ENCODE measurements at places on chromosomes 3 and 15.

DNA sequence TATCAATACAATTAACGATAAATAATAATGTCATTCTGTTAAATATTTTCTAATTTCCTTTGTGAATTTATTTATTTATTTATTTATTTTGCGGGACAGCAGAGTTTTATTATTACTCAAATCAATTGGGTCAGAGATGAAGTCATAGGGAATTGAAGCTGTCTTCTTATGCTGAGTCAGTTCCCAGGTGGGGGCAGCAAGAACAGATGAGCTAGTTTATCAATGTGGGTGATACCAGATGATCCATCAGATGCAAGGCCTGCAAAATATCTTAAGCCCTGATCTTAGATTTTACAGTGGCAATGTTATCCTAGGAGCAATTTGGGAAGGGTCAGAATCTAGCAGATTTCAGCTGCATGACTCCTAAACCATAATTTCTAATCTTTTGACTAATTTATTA is 1050.3 kb downstream of the OTOL1 start:
- DNase-seq, result no peak

DNA sequence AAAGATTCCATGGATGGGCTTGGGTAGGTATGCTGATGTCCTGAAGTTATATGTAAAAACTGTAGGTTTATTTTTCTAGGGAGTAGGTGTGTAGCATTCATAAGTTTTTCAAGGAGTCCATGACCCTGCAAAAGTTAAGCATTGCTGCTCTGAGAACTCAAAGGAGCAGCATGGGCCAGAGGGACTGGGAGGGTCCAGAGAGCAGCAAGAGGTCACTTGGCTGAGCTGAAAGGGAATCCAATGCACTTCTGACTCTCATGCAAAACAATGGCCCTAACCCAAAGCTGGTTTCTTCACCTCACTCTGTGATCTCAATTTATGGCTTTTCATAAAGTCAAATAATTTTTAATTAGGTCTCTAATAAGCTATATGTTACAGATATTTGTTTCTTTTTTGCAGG is 198.3 kb upstream of the GOLGA6L4 start:
- no peak for DNase-seq

GRCh38 chr3:34056951-34057390 is 258.5 kb downstream of the PDCD6IP start:
- DNase-seq, result no peak

DNA sequence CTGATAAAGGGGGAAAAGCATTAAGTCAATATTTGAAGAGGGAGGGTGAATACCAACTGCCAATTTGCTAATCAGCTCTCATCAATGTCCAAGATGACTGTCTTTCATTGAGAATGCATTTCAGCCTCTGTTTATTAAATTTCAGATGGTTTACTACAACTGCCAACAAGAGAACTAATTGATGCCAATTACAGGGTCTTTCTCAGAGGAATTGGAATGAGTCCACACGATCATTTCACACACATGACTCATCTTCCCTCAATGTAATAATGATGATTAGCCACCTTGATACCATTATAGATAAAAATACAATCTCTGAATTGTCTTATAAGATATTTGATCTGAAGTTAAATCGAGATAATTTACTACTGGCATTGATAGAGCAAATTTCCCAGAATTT is 1274.4 kb downstream of the ROBO2 start:
- DNase-seq, result no peak

DNA sequence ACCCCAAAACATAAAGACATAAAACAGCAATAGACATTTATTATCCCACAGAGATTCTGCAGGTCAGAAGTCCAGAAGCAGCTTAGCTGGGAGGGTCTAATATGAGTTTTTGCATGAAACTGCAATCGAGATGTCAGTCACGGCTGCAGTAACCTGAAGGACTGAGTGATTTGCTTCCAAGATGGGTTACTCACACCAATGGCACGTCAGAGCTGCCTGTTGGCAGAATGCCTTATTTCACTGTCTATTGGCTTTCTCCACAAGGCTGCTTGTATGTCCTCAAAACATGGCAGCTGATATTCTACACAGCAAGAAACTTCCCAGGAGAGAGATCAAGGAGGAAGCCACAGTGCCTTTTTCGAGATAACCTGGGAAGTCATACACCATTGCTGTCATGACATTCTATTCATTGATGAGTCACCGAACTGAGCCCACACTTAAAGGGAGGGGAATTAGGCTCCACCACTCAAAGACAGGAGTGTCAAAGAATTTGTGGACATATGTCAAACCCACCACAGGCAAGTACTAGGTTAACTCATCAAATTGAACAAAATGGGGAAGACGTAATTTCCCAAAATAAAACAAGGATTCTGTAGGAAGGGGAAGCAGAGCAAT is 122.2 kb downstream of the SYNPR start:
- DNase-seq, result no peak

- DNase-seq, result no peak
These were observed 65.7 kb downstream of the CMTM8 start for GRCh38 chr3:32303977-32304881.

DNA sequence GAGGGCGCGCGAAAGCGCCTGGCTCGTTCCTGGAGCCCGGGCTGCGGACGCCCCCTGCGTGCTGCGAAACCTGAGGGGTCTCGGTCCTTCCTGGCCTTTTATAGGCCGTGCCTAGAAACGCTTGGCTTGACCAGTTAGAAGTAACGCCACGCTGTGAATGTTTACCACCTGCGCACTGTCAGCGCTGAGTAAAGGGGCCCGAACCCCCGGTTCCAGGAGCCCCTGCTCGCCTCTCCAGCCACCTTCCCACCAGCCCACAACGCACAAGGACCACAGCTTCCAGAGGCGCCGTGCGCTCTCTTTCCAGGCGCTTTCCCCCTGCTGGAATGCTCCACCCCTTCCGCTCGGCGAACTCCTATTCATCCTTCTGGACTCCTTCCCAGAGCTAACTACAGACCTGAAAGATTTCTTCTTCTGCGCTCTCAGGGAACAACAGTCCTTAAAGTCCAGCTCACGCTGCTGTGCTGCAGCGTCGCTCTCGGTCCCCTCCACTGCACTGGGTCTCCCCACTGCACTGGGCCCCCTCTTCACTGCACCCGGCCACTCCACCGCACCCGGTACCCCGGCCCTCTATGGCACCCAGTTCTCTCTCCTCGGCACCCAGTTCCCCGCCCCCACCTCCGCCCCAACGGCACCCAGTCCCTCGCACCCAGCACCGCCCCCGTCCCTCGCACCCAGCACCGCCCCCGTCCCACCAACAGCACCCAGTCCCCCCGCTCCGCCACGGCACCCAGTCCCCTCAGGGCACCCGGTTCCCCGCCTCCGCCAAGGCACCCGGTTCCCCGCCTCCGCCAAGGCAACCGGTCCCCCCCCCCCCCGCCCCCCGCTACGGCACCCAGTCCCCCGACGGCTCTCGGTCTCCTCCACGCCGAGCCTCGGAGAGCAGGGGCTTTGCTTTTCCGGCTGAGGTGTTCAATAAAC is 69.8 kb downstream of the SQOR start:
- DNase-seq, result no peak

- no peak for DNase-seq
These were observed 14.8 kb upstream of the IL1RAP start for GRCh38 chr3:190499122-190499521.

GRCh38 chr3:107142171-107142570 is 235.1 kb upstream of the CCDC54 start:
- no peak for DNase-seq

GRCh38 chr15:59322056-59322759 is 50.5 kb downstream of the MYO1E start:
- no peak for DNase-seq

- no peak for DNase-seq
These were observed 42.5 kb downstream of the TPRA1 start for GRCh38 chr3:127547761-127548605.

GRCh38 chr3:33067484-33067883 is 29.5 kb downstream of the GLB1 start:
- DNase-seq, result no peak

DNA sequence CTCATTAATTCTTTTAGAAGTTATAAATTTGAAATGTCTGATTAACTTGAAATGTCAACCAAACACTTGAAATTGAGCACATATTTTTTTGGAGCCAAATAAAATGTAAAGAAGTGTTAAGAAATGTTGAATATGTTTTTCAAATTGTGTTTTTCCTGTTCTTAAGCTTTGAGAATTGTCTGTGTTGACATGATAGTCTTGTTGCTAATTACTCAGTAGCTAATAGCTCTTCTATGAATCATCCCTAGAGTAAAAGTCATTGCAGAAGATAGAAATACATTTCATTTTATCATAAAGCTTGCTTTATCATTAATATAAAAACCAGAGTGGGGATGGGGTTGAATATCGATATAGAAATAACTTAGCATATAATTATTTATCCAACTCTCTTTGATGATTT is 41.9 kb upstream of the ABHD10 start:
- no peak for DNase-seq

DNA sequence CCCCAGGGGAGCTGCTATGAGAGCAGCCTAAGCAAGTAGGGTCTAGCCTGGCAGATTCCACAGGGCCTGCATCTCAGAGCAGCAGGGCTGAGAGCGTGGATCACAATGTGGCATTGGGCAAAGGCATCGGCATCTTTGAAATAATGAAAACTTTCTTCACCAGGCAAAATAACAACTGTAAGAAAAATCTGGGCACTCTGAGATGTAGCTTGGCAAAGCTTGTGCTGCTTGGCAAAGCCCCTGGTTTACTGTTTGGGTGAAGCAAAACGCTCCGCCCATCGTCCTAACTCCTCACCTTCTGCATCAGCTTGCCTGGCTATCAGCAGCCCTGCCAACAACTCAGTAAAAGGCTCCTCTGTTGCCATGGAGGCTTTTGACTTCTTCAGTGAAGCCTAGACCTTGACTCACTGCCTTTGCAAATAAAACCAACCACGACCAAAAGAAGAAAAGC is 212.8 kb upstream of the EIF1B start:
- DNase-seq, result no peak

All from cortex of kidney (tissue), 1 donor.